Stimulated activated CD8-positive, alpha-beta memory T cell treated with anti-CD3 and anti-CD28 coated beads, Interleukin-4, amount 100 ng/mL, for 4 hours (primary cell): ENCODE measurements at places on chromosomes 2 and 18.

DNA sequence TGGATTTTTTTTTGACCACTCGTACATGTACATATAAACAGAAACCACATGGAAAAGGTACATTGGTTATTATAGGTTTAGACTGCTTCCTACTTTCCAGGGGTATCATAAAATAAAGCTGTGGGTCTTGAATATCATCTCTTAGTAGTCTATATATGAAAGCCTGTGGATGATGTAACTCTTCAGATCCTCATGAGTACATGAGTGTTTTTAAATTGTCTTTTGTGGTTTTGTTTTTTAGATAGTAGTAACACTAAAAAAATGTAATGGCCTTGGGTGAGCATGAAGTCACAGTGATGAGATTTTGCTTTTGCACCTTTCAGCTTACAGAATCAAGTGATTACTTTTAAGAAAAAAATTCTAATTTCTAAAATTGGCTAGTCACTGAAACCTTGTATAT lies 80.2 kb downstream of the RAB3GAP1 start:
- DNase-seq: no peak

- DNase-seq: no peak
Observed at GRCh38 chr18:7616661-7617060, 49.5 kb downstream of the PTPRM start.

DNA sequence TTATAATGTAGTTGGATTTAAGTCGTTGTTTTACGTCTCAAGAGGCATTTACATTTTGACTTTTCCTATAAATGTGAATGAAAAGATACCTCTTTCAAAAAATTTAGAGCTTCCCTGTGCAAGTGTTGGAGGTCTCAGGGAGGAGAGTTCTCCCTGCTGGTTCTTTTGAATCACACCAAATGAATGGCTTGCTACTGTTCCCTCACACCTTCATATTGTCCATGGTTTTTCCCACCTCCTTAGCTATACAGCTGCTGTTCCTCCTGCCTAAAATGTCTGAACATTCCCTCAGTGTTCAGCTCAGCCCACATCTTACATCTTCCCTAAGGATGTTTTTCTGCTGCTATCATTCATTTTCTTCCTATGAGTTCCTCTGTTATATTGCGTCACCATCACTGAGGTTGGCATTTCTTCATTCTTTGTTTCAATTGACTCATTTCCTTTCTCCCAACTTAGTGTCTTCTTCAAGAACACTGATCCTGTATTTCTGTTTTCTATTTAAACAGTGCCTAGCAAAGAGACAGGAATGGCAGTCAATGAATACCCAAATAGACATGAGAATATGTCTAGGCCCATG lies 46.0 kb downstream of the COX7A2L start:
- DNase-seq: no peak

DNA sequence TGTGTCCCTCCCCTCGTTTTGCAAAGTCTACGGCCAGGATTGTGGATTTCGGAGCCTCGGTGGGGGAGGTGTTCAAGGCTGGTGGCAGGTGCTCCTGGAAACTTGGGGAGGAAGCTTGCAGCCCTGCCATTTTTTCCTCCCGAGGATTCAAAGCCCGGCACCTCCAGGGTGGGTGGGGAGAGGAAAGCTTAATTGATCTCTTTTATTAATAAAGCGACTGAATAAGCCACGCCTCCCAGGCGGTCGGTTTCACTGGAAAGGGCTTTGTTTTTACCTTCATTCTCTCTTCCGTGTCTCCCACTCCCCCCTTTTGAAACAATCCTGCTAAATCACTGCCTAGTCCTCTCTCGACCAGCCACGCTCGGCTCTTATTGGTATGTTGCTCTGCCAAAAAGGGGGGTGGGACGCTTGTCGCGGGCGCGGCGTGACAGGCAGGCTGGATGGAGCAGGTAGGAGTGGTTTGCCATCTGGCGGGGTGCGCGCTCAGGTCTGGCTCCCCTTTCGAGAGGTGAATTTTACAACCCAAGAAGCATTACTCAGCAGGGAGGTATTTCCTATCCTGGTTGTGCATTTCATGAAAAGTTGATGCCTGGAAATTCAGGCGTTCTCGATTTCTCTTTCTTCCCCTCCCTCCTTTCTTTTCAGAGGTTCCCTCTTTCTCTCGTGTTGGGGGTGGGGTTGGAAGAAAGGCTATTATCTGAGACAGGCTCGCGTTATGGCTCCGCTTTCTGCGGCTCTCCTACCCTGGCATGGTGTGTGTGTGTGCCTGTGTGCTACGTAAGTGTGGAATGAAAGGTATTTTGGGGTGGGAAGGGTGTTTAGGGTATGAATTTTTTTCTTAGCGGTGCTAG lies 1.4 kb downstream of the NEDD4L start:
- DNase-seq: no peak

DNA sequence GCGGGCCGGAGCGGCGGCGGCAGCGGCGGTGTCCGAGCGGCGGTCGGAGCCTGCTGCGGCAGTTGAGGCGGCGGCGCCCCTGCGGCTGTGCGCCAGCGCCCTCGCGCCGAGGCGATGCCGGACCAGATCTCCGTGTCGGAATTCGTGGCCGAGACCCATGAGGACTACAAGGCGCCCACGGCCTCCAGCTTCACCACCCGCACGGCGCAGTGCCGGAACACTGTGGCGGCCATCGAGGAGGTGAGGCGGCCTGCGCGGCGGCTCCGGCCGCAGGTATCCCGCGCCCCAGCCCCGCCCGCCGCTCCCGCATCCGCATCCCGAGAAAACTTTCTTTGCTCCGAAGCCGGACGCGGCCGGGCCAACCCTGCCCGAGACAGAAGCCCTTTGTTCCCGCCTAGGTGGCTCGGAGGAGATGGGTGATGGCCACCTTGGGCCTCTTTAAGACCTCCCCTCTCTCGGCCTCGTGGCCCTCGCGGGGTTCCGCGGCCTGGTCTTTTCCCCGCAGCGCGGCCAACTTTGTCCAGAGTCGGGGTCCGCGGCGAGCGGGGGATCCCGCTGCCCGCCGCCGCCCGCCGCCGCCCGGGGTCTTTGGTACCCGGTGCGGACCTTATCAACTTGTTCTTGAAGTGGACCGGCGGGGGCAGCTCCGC lies 504 bp downstream of the ASAP2 start:
- DNase-seq: no peak

GRCh38 chr2:200417366-200417765 lies 92.5 kb downstream of the KCTD18 start:
- DNase-seq: no peak

DNA sequence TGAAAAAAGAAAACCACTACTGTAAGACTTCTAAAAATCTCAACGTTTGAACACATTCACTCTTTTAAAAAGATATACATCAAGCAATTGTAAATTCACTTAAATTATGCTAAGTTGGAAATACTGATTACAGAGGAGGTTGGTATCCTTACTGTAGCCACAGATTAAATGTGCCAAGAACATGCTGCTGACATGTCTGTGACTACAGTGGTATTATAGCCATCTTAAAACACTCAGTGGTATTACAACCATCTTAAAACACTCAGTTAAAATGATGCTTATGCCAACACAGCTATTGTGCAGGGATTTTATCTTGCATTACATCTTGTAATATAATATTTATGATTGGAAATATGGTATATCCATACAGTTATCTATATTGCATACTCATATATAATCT lies 50.0 kb downstream of the TMEM131 start:
- DNase-seq: no peak
